HT1080 (cell line): ENCODE measurements at places on chromosomes 2 and 18. TPM values are rescaled to one million over a fixed set of nuclear protein-coding genes. Genes with fewer than 3 reads are reported as not detected.

The GAREM2 gene
- 1.5 and 2.3 TPM in 2 replicates for total RNA-seq

The ITPRIPL1 gene
- 0.23 and 0.73 TPM in 2 replicates for total RNA-seq

The NCL gene
- total RNA-seq: 278 and 358 TPM in 2 replicates

The MRPL44 gene
- 44.6 and 47.8 TPM in 2 replicates for total RNA-seq

The NT5DC4 gene
- total RNA-seq: not detected in 2 replicates

The LIMS1 gene
- total RNA-seq: 92.3 and 132 TPM in 2 replicates

The UGT1A10 gene
- not detected in 2 replicates for total RNA-seq

The IL36B gene
- not detected in 2 replicates for total RNA-seq

The NEB gene
- 0.02 and 0.23 TPM in 2 replicates for total RNA-seq

The CCDC148 gene
- total RNA-seq: 0.39 and 0.73 TPM in 2 replicates

The CPLX4 gene
- not detected in 2 replicates for total RNA-seq

The IL36RN gene
- not detected in 2 replicates for total RNA-seq

The NCOA1 gene
- 7.5 and 10.4 TPM in 2 replicates for total RNA-seq

The LONRF2 gene
- total RNA-seq: 0.47 and 1.6 TPM in 2 replicates

The UGT1A3 gene
- total RNA-seq: not detected in 2 replicates

The COL5A2 gene
- total RNA-seq: 0.66 and 1.0 TPM in 2 replicates

The ASB18 gene
- total RNA-seq: not detected in 2 replicates

The CTAGE1 gene
- not detected in 2 replicates for total RNA-seq

The MERTK gene
- total RNA-seq: 2.4 and 3.2 TPM in 2 replicates

The IL1R2 gene
- total RNA-seq: 0.57 and 0.59 TPM in 2 replicates

The SS18 gene
- 84.3 and 108 TPM in 2 replicates for total RNA-seq

The PTPRM gene
- total RNA-seq: 28.8 and 31.0 TPM in 2 replicates

The EGR4 gene
- total RNA-seq: not detected in 2 replicates

The SCN1A gene
- total RNA-seq: 0.02 TPM in 1 of 2 replicates, not detected in the other

The TUBB8B gene
- not detected in 2 replicates for total RNA-seq

The RTP5 gene
- not detected in 2 replicates for total RNA-seq

The RFTN2 gene
- not detected in 2 replicates for total RNA-seq

The SERPINB10 gene
- not detected in 2 replicates for total RNA-seq

The XDH gene
- total RNA-seq: 3.1 and 3.7 TPM in 2 replicates

The KCNIP3 gene
- 0.71 and 1.6 TPM in 2 replicates for total RNA-seq

The DSG2 gene
- total RNA-seq: 25.1 and 30.0 TPM in 2 replicates

The CCDC121 gene
- 0.88 and 1.2 TPM in 2 replicates for total RNA-seq

The NGEF gene
- total RNA-seq: 0.30 and 2.7 TPM in 2 replicates

The GYPC gene
- not detected in 2 replicates for total RNA-seq

The CRYGC gene
- total RNA-seq: 0.17 TPM in 1 of 2 replicates, not detected in the other

The MDH1B gene
- total RNA-seq: 0.29 and 1.1 TPM in 2 replicates

The HOXD4 gene
- total RNA-seq: not detected in 2 replicates

The FKBP1B gene
- 0.56 and 0.63 TPM in 2 replicates for total RNA-seq

The CXCR1 gene
- total RNA-seq: not detected in 2 replicates

The ANKAR gene
- 2.0 and 2.4 TPM in 2 replicates for total RNA-seq

The CAPN13 gene
- total RNA-seq: not detected in 2 replicates

The PDCL3 gene
- 21.6 and 36.4 TPM in 2 replicates for total RNA-seq

The DSC1 gene
- not detected in 2 replicates for total RNA-seq

The RNMT gene
- 28.4 and 35.1 TPM in 2 replicates for total RNA-seq
